ENCODE measurements at places on chromosomes 1 and 21.

DNA sequence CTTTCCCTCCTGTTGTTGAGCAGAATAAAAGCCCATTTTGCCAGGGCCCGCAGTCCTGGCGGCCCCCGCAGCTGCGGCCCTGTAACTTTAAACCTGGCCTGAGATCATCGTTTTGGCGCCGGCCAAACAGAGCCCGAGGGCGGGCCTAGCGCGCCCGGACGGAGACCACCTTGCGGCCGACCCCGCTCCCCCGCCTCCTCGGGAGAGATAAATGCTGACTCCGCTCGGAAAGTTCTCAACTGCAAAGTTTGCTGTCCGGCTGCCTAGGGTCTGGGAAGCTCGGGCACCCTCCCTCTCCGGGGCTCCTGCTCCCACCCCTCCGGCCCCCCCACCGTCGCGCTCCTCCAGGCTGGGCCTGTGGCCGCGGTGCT lies at the start of gene PDPN:
PDPN (plus strand) TSS at position 238 of the 371 bp plus-strand sequence. CDS start 202 bp downstream, outside the sequence.
- no peak for DNase-seq

- no peak for DNase-seq
Observed at GRCh38 chr1:57424231-57425027, 569 bp upstream of the DAB1 start.

- DNase-seq, result peak; percentile 49
Observed at GRCh38 chr1:1291548-1292441, 11.6 kb downstream of the SCNN1D start.

- no peak for DNase-seq
Observed at GRCh38 chr1:107899655-107900054, 65.3 kb downstream of the VAV3 start.

- DNase-seq, result no peak
Observed at GRCh38 chr1:201469645-201470074, 672 bp upstream of the PHLDA3 start.

DNA sequence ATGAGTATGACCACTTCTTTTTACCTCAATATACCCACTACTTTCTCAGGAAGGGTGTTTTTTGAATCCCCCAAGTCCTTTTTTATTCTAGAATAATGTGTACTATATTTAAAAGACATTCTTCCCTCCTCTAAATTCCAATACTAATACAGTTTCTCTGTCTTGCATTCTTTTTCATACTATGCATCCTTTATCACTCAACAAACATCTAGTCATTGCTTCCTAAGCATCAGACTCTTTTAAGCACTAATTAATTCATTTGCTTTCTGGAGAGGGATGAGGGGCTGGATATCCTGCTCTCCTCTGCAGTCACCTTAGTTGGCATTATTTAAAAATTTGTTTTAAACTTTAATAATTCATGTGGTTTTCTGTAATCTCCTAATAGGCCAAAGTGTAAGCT lies 838.8 kb downstream of the KCNT2 start:
- DNase-seq, result no peak

DNA sequence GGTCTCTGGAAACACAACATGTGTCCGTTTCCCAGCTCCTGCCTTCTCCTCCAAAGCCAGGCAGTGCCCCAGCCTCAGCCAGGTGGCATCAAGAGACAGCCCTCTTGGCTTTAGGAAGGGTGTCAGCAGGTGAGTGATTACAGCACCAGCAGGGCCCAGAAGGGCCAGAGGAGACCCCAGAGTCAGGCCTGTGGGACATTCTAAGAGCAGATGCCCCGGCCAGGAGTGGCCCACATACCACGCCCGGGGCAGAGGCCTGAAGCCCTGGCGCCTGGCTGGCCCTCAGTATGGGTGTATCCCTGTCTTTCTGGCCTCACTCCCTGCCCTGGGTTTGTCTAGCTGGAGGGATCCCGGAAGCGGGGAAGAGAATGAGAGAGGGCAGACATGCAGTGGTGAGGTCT lies 109.2 kb downstream of the CASZ1 start:
- no peak for DNase-seq

- no peak for DNase-seq
Observed at GRCh38 chr1:171742577-171742922, 685 bp upstream of the VAMP4 start.

DNA sequence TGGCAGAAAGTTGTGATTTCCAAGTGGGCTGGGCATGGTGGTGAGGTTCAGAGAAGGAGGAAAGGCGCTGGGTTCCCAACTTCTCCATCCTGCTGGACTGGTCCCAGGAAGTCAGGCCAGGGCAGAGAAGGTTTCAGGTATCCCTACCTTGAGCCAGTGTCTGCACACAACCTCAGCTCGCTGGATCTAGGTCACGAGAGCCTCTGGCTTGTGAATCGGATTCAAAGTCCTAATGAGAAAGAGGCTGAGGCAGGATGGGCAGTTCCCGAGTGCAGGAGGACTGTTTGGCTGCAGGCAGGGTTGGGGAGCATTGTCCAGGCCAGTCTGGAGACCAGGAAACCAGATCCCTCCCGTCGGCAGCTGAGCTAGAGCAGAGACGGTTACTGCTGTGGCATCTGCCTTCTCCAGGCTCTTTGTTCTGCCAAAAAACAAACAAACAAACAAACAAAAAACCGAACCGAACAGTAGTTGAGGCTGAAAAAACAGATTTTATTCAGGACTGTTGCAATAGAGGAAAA lies 19.5 kb upstream of the IGSF21 start:
- DNase-seq, result no peak

GRCh38 chr1:164774819-164775654 lies 216.1 kb downstream of the PBX1 start:
- no peak for DNase-seq

GRCh38 chr1:91712981-91713841 lies 172.7 kb downstream of the TGFBR3 start:
- DNase-seq, result no peak

GRCh38 chr1:156692441-156692924 lies 12.9 kb downstream of the CRABP2 start:
- no peak for DNase-seq

GRCh38 chr1:207807690-207808321 lies 56.0 kb downstream of the CD46 start:
- no peak for DNase-seq

GRCh38 chr1:105368446-105368845 lies 1618.7 kb downstream of the AMY1C start:
- DNase-seq, result no peak

GRCh38 chr1:73755649-73756048 lies 442.3 kb downstream of the LRRIQ3 start:
- no peak for DNase-seq

DNA sequence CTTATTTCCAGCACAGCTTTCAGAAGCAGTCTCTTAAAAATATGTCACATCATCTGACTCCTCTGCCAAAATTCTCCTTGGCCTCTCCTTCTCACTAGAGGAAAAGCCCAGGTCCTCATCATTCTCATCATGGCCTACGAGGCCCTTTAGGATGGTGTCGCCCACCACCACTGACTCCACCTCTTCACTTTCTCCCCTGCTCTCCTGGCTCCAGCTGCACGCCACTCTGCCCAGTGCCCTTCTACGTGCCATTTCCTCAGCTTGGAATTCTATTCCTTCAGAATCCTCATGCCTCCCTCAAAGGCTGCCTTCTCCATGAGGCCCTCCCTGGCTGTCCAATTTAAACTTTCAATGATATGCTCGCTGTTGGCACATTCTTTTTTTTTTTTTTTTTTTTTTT lies 25.3 kb upstream of the BTG2 start:
- DNase-seq, result no peak

- DNase-seq, result no peak
Observed at GRCh38 chr1:226494092-226494609, 54.4 kb upstream of the STUM start.

- no peak for DNase-seq
Observed at GRCh38 chr1:32256473-32257226, 5.6 kb downstream of the LCK start.

- peak; percentile 31 for DNase-seq
Observed at GRCh38 chr1:174999936-175000696, at the start of gene CACYBP. CACYBP (plus strand) TSS chr1:174999947; CDS start chr1:175000181, 234 bp downstream.

- DNase-seq, result no peak
Observed at GRCh38 chr1:156612666-156613065, 6.5 kb upstream of the HAPLN2 start.

- no peak for DNase-seq
Observed at GRCh38 chr1:168656485-168656884, 72.5 kb downstream of the DPT start.
